ENCODE measurements at places on chromosomes 1 and 21.

GRCh38 chr1:107748531-107748930, 216.4 kb downstream of the VAV3 start:
- no peak for DNase-seq

DNA sequence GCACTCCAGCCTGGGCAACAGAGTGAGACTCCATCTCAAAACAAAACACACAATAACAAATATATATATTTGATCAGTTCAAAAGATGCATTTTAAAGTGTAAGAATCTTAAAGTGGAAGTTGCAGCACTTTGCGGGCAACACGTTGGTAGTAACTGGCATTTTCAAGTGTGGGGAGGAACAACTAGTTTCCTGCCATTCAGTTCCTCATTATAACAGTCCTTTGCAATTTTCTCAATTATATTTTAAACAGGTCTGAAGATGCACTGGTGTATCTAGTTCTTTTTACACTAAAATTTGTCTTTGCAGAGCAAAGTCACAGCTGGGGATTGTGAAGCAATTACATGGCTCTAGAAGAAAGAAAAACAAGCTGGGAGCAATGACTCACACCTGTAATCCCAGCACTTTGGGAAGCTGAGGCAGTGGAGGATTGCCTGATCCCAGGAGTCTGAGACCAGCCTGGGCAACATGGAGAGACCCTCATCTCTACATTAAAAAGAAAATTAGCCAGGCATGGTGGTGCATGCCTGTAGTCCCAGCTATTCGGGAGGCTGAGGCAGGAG, 25.3 kb downstream of the RRAGC start:
- DNase-seq: no peak

DNA sequence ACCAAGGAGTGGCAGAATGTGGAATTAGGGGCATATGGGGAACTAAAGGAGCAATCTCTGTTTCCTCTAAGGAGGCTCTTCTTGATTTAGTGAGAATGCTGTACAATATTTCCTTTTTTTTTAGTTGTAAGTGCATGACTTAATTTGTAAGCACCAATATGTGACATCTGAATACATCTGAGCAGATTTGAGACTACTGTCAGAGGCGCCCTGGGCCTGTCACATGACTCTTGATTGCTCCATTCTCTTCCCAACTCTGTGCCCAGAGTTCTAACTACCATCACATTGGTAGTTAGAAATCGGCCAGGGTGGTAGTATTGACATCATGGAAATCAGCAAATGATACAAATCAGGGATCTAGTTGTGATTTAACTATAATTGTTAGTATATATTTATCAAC, 110.1 kb upstream of the LMO4 start:
- no peak for DNase-seq

DNA sequence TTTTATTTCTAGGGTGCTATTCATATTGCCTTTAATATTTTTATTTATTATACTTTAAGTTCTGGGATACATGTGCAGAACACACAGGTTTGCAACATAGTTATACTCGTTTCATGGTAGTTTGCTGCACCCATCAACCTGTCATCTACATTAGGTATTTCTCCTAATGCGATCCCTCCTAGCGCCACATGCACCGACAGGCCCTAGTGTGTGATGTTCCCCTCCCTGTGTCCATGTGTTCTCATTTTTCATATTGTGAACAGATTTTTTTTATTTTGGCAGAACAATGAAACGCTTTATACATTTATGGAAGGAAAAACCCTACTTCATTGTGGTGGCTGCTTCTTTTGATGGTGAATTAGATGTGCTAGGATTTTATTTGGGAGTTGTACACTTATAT, 14.4 kb upstream of the USH2A start:
- DNase-seq: no peak

DNA sequence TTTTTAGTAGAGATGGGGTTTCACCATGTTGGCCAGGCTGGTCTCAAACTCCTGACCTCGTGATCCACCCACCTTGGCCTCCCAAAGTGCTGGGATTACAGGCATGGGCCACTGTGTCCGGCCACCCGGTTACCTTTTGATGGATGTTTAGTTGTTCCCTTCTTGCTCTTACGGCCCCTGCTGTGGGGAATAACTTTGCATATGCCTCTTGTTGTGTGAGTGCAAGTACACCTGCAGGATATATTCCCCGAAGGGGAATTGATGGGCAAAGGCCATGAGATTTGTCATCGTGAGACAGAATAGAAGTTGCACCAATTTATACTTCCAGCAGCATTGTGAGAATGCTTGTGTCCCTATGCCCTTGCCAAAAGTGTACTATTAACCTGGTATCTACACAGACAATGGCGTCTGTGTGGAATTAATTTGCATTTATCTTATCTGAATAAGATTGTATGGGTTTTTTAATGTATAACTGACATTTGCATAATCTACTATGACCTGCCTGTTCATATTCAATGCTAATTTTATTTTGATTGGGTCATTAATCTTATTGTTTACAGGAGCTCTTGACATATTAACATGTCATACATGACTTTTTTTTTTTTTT, 8.1 kb downstream of the IL6R start:
- no peak for DNase-seq

GRCh38 chr1:246005067-246005466, 502.0 kb downstream of the SMYD3 start:
- no peak for DNase-seq

GRCh38 chr1:102942324-102942723, 166.0 kb downstream of the COL11A1 start:
- no peak for DNase-seq

DNA sequence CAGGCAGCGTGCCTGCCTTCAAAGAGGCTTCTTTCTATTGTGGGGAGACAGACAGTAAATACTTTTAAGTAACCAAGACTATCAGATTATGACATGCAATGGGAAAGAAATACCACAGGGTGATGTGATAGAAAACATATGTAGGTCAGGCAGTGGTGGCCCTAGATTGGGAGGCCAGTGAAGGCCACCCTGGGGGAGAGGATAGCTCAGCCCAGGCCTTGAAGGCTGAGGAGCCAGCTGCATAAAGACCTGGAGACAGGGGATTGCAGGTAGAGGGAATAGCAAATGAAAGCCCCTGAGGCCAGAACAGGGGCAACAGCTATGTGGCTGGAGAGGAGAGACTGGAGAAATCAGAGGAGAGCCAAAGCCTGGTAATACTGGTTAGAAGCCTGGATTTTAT, 4.0 kb downstream of the SOX13 start:
- no peak for DNase-seq

- DNase-seq: no peak
Measured at GRCh38 chr1:35573198-35574124, at the start of gene TFAP2E. Gene TFAP2E (plus strand): TSS chr1:35573314. CDS start chr1:35573578, 264 bp downstream.

- DNase-seq: no peak
Measured at GRCh38 chr1:3423896-3424611, 30.4 kb upstream of the ARHGEF16 start.

DNA sequence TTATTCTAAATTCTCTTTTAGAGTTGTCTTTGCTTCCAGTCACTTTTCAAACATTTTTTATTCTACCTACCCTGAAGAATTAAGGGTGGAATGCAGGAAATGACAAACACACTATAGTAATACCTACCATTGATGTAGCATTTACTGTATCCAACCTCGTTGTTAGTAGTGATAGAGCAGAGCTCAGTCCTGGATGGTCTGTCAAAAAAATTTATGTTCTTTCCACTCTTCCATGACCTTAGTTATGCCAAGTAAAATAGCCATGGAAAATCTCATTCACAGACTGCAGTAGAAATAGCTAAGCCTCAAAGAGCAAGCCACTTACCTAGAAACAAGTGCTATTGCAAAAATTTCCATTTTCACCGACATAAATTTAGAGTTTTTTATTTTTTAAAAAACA, 74.6 kb downstream of the CRB1 start:
- DNase-seq: no peak

DNA sequence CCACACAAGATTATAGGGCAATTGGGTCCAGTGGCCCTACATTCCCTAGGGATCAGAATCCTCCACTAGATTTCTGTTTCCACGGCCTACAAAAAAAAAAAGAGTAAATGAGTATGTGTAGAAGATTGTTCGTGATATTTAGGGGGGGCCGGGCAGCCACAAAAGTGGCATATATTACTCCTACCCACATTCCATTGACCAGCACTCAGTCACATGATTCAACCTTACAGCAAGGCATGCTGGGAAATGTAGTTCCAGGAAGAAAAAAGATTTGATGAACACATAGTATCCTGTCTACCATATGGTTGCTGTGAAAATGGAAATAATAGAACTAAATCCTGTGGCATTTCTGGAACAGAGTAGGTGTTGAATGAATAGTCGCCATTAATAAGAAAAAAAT, 43.4 kb upstream of the GJB5 start:
- no peak for DNase-seq

GRCh38 chr1:184801503-184801902, 46.8 kb upstream of the EDEM3 start:
- DNase-seq: no peak

DNA sequence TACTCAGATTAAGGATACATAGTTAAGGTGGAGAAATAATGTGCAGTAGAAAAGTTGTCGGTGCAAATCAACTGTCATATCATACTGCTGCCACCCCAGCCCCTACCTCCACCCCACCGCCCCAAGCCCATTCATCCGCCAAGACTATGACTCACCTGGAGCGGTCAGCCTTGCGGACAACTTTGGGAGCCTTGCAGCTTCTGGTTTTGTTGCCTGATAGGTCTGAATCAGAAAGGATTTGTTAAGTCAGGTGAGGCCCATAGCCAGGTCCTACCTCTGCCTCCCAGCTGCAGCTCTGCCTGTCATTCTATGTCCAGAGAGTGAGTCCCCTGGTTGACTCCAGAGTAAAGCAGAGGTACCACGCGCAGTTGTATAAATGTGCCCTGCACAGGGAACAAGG, 12.6 kb downstream of the C1orf162 start:
- no peak for DNase-seq

GRCh38 chr1:206961668-206962067, 8.6 kb downstream of the FCAMR start:
- no peak for DNase-seq

GRCh38 chr1:200281201-200281835, 128.5 kb downstream of the ZNF281 start:
- DNase-seq: no peak

DNA sequence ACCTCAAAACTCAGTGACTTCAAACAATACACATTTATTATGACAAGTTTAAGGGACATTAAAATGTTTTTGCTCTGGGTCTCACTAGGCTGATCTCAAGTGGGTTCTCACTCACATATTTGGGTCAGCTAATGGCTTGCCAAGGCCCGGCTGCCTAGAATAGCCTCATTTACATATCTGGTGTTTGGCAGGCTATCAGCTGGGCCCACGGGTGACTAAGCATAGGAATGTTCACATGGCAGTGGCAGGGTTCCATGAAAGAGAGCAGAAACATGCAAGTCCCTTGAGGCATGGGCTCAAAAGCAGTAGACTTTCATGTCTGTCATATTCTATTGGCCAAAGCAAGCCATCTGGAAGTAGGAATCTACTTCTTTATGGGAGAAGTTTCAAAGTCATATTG, 492.6 kb downstream of the KCNT2 start:
- no peak for DNase-seq

DNA sequence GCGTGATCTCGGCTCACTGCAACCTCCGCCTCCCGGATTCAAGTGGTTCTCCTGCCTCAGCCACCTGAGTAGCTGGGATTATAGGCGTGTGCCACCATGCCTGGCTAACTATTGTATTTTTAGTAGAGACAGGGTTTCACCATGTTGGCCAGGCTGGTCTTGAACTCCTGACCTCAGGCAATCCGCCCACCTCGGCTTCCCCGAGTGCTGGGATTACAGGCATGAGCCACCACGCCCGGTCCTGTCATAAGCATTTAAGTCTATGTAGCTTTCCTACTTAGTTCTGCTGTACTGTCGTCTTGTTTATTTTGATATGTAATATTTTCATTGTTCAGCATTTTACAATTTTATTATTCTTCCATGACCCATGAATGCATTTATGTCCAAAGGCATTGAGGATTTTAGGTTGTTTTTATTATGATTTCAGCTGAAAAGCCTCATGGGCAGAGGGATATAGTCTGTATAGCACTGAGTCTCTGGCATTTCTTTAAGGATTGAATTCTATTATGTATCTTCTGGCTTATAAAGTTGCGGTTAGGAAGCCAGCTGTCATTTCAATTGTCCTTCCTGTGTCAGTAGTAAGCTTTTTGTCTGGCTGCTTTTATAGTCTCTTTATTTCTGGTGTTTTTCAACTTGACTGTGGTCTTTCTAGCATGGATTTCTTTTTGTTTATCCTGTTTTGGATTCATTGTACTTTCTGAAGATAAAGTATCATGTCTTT, 9.2 kb downstream of the AGPAT3 start:
- no peak for DNase-seq

GRCh38 chr1:97006044-97006661, 284.6 kb downstream of the PTBP2 start:
- DNase-seq: no peak

GRCh38 chr21:16419188-16419921, 689.6 kb downstream of the USP25 start:
- no peak for DNase-seq

DNA sequence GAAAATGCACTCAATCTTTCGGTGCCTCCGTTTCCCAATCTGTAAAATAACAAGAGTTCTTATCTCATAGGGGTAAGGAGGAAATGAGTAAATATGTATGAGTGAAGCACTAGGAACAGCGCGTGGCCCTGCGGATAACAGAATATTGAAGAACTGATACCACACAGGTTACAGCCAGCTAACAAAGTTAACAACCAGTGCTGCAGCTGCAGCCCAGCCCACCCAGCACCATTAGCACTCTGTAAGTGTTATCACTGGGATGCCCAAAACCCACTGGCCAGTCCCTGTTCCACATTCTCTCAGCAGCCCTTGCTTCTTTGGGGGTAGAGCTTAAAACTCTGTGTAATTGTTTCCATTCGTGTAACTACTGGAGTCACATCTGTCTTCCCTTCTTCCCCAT, 89.5 kb downstream of the VWA5B1 start:
- DNase-seq: no peak

GRCh38 chr21:31553926-31554325, 105.6 kb upstream of the SOD1 start:
- no peak for DNase-seq

DNA sequence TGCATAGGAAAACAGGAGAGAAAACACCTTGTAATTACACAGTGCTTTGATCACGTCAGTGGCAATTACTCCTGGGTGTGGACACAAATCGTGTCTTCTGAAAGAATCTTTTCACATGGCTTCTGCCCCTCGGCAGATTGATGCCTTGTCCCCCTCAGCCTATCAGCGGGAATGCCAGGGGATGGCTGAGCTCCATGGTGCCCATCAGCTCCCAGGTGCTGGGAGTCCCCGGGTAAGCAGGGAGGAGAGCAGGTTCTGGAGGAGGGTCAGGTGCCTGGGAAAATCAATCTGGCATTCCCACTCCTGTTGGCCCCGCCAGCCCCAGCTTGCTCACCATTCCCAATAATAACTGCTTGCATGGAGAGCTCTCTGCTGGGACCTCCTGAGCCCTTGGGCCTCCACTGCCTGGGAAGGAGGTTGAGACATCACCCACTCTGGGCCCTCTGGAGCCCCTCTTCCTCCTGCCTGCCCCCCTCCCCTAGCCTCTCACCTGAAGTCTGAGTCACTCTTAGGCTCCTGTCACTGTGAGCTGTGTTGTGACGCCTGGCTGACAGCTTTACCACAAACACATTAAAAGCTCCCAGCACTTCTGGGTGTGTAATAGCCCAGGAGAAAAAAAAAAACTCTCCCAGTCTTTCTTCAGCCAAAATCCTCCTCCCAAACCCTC, 4.9 kb downstream of the CAMK2N1 start:
- DNase-seq: no peak

Measured in stimulated activated CD4-positive, alpha-beta T cell treated with anti-CD3 and anti-CD28 coated beads, TNF-alpha, amount 100 ng/mL, for 48 hours (primary cell).